Muscle of back (tissue), 13 donors: ENCODE measurements at places on chromosomes 11 and 22. TPM values are rescaled to one million over a fixed set of nuclear protein-coding genes. Genes with fewer than 3 reads are reported as not detected.

DNA sequence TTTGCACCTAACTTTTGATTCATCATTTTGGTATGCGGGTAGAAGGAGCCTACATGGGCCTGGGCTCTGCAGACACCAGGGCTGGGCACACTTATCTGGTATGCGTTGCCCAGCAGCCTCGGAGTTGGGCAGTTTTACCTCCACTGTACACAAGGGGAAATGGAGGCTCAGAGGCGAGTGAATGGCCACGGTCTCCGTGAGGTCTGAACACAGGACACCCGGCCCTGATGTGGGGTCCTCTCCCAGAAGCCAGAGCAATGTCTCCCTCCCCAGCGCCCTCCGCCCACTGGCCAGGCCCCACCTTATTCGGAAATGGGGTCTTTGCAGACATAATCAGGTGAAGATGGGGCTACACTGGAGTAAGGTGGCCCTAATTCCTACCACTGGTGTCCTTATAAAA lies 43.7 kb downstream of the OSBPL5 start:
- DNase-seq = no peak

DNA sequence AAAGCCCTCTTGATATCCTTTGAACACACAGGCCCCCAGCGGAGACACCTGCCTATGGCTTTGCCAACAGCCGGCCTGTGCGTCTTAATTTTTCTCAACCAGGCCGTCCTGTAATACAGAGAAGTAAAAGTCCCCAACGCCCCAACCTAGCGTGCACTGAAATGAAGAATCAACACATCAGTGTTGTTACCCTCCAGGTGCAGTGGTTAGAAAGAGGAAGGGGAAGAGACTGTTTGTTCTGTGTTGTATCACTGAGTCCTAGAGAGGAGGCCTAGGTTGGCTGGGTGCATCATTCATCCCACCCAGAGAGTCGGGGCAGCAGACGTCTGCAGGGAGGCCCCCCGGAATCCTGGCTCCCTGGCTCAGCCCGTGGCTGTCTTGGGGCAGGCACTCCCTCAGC lies 25.7 kb downstream of the SGSM1 start:
- DNase-seq = no peak

- no peak for DNase-seq
These were observed 802.3 kb downstream of the CNTN5 start for GRCh38 chr11:99822846-99823565.

The DDX25 gene
- polyA plus RNA-seq = 1.5 TPM

The INS gene
- polyA plus RNA-seq = not detected

- DNase-seq = no peak
These were observed 68.1 kb downstream of the GRIK4 start for GRCh38 chr11:120579611-120580031.

DNA sequence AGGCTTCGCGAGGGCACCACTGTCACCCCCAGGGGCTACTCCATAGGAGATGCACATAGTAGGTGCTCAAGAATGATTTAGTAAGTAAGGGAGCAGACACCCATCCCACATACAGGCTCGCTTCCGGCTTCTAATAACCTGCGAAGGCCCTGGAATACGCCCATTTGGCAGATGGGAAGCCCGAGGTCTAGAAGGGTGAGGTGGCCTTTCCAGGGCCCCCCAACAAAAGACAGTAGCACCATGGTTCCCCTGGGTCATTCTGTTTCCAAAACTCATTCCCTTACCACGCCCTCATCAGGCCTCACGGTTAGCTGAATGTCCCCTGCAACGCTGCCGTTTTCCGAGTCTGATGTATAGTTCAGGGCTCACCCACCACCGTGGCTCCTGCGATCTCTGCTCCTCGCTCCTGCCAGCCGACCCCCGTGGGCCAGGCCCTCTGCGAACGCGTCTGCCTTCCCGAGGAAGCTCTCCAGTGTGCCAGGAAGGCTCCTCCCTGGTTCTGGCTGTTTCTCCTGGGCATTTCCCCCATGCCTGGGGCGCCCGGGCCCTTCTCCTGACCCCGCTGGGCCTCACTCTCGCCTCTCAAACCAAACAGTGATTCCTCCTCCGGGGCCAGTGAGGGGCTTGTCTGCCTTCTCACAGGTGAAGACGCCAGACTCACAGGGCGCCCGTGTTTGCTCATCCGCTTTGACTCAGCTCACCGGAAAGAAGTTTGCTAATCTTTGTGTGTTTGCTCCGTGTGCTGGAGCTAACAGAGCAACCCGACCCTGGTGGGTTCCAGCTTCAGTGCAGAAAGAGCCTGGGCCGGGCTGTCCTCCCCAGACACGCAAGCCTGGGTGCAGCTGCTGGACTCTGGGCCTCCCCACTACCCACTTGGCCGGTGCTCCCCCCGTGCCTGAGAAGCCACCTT lies 86.6 kb downstream of the RTL6 start:
- no peak for DNase-seq

GRCh38 chr11:125357551-125357950 lies 138.5 kb downstream of the FEZ1 start:
- no peak for DNase-seq

DNA sequence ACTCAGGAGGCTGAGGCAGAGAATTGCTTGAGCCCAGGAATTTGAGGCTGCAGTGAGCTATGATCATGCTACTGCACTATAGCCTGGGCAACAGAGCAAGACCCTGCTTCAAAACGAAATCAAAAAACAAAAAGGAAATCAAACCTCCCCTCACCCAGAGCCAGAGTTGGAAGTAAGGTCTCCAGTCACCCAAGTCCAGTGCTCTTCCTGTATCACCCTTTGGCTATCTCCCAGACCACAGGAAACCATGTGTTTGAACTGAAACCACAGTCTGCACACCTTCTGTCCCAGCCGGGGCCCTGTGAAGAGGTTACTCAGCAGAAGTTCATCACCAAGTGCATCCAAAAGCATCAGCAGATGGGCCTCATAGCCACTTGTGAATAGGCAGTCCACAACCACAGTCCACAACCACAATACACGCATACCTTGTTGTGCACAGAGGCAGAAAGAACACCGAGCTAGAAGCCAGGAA lies 4.6 kb downstream of the MYH9 start:
- DNase-seq = no peak

The OLFML1 gene
- 57.7 TPM for polyA plus RNA-seq

- no peak for DNase-seq
These were observed 522.9 kb downstream of the NTM start for GRCh38 chr11:131893103-131893890.

DNA sequence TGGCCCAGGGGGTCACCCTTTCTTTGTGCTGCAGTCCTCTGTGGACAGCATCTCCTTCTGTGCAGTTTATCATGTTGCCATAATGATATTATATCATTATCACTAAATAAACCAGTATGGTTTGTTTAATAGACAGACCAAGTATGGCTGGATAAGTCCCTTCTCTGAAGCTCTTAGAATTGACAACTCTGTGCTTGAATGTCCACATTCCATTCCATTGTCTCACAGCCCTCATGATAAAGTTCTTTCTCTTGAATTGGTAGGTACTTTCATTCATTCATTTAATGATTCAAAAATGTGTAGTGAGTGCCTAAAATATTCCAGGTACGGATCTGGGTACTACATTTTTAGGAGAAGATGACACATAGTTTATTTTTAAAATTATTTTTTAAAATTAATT lies 7.8 kb downstream of the RPS6KA4 start:
- DNase-seq = no peak

DNA sequence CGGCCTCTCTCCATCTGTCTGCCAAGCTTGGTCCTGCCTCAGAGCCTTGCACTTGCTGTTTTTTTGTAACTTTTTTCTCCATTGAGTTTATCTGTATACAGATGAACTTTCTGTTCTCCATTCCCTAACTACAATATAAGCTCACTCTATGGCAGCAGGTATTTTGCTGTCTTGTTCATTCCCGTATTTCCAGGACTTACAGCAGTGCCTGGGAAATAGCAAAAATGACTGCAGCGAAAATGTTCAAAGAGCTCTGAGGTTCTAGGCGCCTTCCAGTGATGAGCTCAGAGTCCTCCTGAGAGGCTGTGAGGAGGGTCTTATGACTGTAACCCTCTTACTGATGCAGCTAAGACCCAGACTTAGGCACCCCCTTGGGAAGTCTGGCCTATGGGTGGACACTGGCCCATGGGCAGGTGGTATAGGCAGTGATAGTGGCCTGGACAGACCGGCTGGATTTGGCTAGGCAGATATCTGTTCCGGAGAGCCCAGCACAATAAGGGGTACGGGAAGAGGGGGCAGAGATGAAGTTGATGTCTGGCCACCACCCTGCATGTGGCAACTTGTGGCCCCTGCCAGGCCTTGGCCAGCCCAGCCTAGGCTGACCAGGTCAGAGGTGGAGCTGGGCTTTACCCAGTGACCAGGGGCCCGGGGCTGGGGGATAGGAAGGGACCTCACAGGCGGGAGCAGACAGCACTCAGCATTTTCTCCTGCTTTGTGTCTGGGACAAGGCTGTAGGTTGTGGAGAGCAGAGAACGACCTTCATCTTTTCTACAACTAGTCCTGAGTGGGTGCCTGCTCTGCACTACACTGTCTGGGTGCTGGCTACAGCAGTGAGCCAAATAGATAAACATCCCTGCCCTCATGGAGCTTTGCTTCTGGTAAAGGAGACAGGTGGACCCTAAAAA lies 4.6 kb downstream of the ATF4 start:
- DNase-seq = no peak

The REXO2 gene
- polyA plus RNA-seq = 62.2 TPM

The ACER3 gene
- 6.1 TPM for polyA plus RNA-seq

The NCR3LG1 gene
- 0.43 TPM for polyA plus RNA-seq

DNA sequence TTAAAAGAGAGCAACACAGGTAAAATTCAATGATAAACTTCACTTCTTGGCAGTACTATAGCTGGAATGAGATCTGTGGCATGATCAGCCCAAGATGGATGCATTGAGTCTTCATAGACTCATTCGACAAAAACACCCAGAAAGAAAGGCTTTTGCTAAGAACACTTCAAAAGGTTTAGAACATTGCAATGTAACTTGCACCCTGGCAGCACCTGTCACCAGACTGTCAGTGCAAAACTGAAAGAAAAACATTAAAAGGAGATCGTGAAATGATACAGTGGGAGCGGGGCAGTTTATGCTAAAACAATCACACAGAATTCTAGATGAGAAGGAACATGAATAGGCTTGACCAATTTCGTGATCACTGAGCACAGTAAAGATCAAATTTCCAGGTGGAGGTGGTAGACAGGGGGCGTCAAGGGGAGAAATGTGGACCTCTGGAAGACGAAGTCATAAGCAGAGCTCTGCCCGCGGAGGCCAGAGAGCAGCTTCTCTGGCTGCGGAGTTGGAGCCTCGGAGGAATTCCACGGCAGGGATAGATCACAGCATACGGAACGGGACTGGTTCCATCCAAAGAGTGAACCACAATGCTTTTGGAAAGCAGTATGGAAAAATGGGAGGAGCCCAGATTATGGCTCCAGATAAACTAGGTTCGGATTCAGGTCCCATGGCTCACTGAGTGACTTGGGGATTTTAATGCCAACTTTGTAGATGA lies 11.9 kb downstream of the VSIG10L2 start:
- DNase-seq = no peak

DNA sequence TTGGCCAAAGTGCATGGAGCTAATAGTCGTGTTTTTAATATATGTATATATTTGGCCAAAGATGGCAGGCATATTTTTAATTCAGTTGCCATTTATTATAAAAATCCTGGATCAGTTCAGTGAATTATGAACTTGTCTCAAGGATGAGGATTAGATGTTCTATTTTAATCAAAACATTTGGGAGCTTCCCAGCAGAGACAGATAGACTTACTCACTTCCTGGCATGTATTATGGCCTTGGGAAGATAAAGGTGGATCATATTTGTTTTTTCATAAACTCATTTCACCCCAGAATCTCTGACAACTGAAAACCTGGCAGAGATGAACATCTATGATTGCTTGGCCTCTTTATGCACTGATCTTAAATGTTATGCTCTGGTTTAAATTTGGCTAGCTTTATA lies 148.8 kb downstream of the NCAM1 start:
- no peak for DNase-seq

The VSIG2 gene
- 1.9 TPM for polyA plus RNA-seq

The PLAAT5 gene
- 2.7 TPM for polyA plus RNA-seq

DNA sequence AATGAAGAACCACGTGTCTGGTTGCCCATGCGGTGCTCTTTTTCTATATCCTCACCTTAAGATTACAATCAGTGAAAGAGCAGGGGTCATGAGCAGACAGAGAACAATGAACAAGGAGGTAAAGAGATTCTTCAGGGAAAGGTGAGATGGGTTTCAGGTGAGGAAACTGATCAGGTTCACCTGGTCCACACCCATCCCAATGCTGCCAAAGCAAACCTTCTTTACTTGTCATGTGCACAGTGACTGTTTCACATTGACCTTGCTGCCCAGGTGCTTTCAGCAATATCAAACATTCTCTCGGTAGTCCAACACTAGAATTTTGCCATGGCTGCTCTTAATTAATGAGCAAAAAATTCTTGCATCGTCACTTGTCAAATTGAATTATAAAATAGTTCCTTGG lies 24.5 kb upstream of the OR9Q2 start:
- no peak for DNase-seq

The HEPHL1 gene
- polyA plus RNA-seq = 0.04 TPM

The ASRGL1 gene
- 2.9 TPM for polyA plus RNA-seq

GRCh38 chr22:24325105-24325757 lies 54.6 kb downstream of the SPECC1L start:
- DNase-seq = peak; percentile 83
